Pancreas (tissue), 10 donors: ENCODE measurements at places on chromosomes 4 and X. TPM values are rescaled to one million over a fixed set of nuclear protein-coding genes. Genes with fewer than 3 reads are reported as not detected.

GRCh38 chr4:141026900-141027299 lies 106.4 kb downstream of the RNF150 start:
- DNase-seq, result no peak
- H3K4me3 ChIP-seq, result no peak overlapping the region

GRCh38 chr4:52604215-52604614 lies 54.9 kb downstream of the USP46 start:
- H3K27me3 ChIP-seq, result no peaks in the 10 kb centered on the region
- DNase-seq, result peak; percentile 7
- no peak overlapping the region for H3K4me3 ChIP-seq
- no peaks in the 10 kb centered on the region for H3K36me3 ChIP-seq
- peaks cover 4% of the 10 kb centered on the region for H3K4me1 ChIP-seq

DNA sequence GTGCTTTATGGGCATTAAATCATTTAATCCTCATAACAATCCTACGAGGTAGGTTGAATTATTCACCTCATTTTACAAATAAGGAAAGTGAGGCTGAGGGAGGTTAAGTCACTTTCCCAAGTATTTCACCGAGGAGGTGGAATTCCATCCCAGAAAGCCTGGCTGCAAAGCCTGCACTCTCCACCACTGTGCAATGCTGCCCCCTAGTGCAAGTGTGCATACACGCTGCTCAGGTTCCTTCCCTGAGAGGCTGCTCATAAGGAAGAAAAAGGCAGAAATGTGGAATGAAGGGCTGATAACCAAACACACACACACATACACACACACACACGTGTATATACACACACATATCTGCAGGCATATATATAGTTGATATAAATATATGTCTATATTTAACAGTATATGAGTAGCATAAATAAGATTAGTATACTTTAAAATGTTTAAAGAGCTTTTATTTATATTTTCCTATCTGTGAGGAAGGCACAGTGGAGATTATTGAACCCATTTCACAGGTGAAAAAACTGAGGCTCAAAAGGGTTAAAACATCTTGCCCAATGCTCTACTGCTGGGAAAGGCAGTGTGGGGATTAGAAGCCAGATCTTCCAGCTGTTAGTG lies 714.5 kb upstream of the TENM3 start:
- peaks cover 4% of the 10 kb centered on the region for H3K27me3 ChIP-seq
- H3K4me3 ChIP-seq, result no peak overlapping the region
- H3K4me1 ChIP-seq, result no peaks in the 10 kb centered on the region
- H3K27ac ChIP-seq, result no peak overlapping the region
- H3K36me3 ChIP-seq, result no peaks in the 10 kb centered on the region
- DNase-seq, result peak; percentile 68

DNA sequence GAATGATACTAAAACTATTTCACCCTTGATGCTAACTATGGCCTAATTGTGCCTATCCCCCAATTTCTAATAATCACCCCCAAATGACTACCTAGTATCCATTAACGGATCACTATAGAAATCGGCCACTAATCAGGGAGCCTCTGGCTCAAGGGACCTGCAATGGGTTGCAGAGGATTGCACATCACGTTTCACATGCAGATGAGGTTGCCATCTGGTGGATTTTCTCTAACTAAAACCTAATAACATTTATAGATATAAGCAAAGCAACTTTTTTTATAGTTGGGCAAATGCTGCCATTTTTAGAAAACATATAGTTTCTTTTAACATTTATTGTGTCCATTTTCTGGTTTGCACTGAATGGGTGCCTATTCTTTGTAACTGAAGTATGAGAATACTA lies 28.3 kb upstream of the ALG13 start:
- H3K4me3 ChIP-seq, result no peak overlapping the region
- H3K27ac ChIP-seq, result no peak overlapping the region
- H3K27me3 ChIP-seq, result no peaks in the 10 kb centered on the region
- no peaks in the 10 kb centered on the region for H3K36me3 ChIP-seq
- DNase-seq, result no peak

DNA sequence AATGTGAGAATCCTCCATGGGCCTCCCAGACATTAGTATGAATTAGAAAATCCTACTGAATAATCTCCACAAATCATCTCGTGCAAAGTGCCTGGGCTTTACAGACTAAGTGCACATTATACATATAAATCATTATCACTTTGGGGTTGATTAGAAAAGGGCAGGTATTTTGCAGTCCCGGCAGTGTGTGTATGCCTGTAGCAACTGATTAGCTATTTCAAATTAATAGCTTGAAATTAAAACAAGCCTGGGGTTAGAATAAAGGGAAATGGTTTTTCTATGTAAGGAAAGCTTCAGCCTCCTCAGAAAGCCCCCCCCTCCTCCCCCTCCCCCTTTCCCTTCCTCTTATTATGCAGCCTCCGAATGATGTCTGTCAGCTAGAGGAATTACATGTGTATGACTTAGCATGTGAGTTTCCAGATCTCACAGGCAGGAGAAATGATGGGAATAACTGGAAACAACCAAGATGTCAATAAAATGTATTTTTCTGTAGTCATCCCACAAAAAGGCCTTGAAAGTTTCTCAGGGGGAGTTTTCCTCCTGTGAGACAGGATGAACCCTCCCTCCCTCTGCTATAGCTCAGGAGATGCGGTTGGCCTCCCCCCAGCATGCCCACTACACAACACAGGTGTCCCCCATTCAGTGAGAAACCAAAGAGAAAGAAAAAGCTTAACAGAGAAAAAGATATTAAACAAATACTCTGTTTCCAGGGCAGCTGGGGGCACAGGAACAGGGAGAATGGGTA lies 41.2 kb upstream of the RASGEF1B start:
- no peaks in the 10 kb centered on the region for H3K36me3 ChIP-seq
- no peaks in the 10 kb centered on the region for H3K4me1 ChIP-seq
- no peak for DNase-seq

DNA sequence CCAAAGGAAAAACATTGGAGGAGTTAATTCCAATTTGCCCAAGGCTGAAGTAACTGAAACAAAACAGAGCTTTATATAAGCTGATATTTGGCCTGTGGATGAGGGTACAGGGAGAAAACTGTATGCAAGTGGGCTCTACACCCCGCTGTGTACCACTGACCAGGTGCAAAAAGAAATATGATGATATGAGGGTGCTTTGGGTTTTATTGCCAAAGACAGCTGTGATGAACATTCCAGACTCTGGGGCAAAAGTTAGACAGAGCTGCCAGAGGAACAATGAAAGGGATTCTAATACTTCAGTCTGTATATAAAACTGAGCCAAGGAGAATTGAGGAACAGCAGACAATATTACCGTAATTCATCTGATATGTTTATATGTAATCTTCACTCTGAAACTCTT lies 117.4 kb downstream of the MID1 start:
- H3K4me3 ChIP-seq, result no peak overlapping the region
- no peak for DNase-seq
- H3K36me3 ChIP-seq, result no peaks in the 10 kb centered on the region
- H3K27me3 ChIP-seq, result no peaks in the 10 kb centered on the region

DNA sequence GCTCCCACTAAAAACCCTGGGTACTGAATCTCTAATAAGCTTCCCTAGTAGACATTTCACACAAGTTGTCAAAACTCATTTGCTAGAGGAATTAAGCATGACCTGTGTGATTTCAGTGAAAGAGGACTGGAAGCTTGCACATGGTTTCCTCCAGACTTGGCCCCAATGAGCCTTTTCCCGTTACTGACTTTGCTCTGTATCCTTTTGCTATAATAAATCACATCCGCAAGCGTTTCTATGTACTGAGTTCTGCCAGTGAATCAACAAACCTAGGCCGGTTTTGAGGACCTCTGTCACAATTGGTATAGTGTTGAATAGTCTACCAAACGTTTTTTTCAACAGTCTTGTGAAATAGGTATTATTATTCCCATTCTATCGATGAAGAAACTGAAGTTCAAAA lies 8.2 kb downstream of the ATP11C start:
- DNase-seq, result no peak
- no peaks in the 10 kb centered on the region for H3K4me1 ChIP-seq
- H3K27ac ChIP-seq, result no peak overlapping the region
- no peaks in the 10 kb centered on the region for H3K36me3 ChIP-seq
- peaks cover 5% of the 10 kb centered on the region for H3K27me3 ChIP-seq

DNA sequence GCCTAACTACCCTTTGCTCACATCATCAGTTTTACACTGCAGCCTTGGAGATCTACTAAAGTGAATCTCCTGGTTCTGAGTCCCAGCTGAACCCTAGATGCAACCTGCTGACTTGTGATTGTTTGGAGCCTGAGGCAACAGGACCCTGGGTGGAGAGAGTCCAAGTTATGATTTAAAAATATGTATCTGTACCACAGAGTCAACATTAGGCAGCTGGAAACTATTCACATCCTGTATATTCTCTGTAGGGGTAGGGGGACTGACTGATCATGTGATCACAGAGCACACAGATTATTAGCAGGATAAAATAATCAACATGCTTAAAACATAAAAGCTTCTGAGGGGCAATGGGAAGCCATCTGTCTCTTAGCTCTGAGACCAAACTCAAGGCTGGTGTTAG lies 52.1 kb downstream of the CT47B1 start:
- H3K4me1 ChIP-seq, result no peaks in the 10 kb centered on the region
- no peak overlapping the region for H3K4me3 ChIP-seq
- no peak overlapping the region for H3K27ac ChIP-seq
- no peak for DNase-seq

DNA sequence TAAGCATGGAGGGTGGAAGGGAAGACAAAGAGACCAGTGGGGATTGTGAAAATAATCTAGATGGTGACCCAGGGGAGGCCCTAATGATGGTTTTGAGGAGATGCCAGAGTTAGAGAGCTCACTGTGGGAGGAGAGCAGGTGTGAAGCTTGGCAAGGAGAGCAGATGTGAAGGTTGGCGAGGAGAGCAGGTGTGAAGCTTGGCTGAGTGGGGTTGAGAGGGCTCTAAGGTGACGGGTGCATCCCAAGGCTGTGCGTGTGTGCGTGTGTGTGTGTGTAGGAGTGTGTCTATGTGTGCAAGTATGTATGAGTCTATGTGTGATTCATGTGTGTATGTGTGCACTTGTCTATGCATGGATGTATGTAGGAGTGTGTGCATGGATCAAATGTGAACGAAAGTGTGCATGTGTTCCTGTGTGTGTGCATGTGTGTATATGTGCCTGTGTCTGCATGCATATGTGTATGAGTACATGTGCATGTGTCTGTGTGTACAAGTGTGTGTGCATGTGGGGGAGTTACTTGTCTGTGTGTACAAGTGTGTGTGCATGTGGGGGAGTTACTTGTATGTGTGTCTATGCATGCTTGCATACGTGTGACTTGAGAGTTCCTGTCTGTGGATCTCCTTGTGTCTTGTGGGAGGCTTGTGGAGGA lies 72.0 kb downstream of the EVC start:
- no peaks in the 10 kb centered on the region for H3K36me3 ChIP-seq
- H3K27ac ChIP-seq, result no peak overlapping the region
- no peaks in the 10 kb centered on the region for H3K27me3 ChIP-seq
- no peaks in the 10 kb centered on the region for H3K4me1 ChIP-seq
- no peak overlapping the region for H3K4me3 ChIP-seq
- DNase-seq, result no peak

DNA sequence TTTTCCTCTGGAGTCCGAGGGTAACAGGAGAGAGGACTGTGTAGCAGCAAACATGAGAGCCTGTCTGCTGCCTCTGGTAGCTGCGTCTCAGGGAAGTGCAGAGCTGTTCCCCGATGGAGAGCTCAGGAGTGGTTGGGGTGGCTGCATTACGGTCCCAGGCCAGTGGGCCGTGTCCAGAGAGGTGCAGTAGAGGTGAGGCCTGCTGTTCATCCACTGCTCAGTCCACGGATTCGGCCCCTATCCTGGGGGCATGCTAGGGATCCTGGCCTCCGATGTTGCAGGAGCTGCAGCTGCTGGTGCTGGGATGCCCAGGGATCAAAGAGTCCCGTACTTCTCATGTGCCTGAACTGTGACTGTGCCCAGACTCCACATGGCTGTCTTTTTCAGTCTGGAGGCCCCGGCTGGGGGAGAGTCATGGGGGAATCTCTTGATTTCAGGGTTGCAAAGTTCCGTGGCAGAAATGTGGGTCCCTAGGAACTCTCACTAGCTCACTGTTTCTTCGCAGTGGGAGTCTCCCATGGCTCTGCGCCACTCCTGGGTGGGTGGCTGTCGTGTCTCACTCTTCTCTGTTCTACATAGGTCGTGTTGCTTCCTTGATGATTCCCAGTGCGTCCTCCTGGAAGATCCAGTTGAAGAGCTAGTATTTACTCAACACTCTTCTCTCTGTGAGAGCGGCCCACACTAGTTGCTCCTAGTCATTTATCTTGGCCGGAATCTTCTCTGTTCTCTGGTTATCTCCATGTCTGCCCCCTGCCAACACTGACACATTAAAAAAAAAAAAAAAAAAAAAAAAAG lies 109.5 kb upstream of the CENPE start:
- H3K27ac ChIP-seq, result no peak overlapping the region
- no peak overlapping the region for H3K4me3 ChIP-seq
- DNase-seq, result peak; percentile 37

- no peaks in the 10 kb centered on the region for H3K27me3 ChIP-seq
- no peak overlapping the region for H3K4me3 ChIP-seq
- H3K36me3 ChIP-seq, result no peaks in the 10 kb centered on the region
- H3K27ac ChIP-seq, result no peak overlapping the region
- no peak for DNase-seq
Observed at GRCh38 chr4:149961876-149962597, 116.2 kb upstream of the DCLK2 start.

DNA sequence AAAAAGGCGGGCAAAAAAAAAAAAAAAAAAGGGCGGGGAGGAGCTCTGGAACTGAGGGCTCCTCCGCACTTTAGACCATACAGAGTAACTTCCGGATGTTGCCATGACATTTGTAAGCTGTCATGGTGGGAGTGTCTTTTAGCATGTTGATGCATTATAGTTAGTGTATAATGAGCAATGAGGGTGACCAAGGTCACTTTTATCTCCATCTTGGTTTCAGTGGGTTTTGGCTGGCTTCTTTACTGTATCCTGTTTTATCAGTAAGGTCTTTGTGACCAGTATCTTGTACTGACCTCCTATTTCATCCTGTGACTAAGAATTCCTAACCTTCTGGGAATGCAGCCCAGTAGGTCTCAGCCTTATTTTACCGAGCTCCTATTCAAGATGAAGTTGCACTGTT lies 193.4 kb downstream of the UGT8 start:
- no peak overlapping the region for H3K4me3 ChIP-seq
- no peaks in the 10 kb centered on the region for H3K27me3 ChIP-seq
- H3K36me3 ChIP-seq, result no peaks in the 10 kb centered on the region
- DNase-seq, result no peak
- no peak overlapping the region for H3K27ac ChIP-seq

GRCh38 chr4:156516698-156517097 lies 454.9 kb downstream of the PDGFC start:
- no peaks in the 10 kb centered on the region for H3K27me3 ChIP-seq
- no peak for DNase-seq
- H3K4me1 ChIP-seq, result no peaks in the 10 kb centered on the region
- no peaks in the 10 kb centered on the region for H3K36me3 ChIP-seq
- H3K4me3 ChIP-seq, result no peak overlapping the region
- H3K27ac ChIP-seq, result no peak overlapping the region

- no peak for DNase-seq
- no peak overlapping the region for H3K27ac ChIP-seq
- no peaks in the 10 kb centered on the region for H3K27me3 ChIP-seq
- no peaks in the 10 kb centered on the region for H3K4me1 ChIP-seq
- H3K36me3 ChIP-seq, result no peaks in the 10 kb centered on the region
Observed at GRCh38 chr4:83852085-83852451, 316.2 kb downstream of the GPAT3 start.

Gene GABRG1
- total RNA-seq, result not detected

Gene KLB
- total RNA-seq, result 3.3 TPM

Gene FAT4
- 0.85 TPM for total RNA-seq

Gene STATH
- total RNA-seq, result not detected

Gene SSX2
- not detected for total RNA-seq

Gene PLAC1
- not detected for total RNA-seq

Gene GLOD5
- not detected for total RNA-seq

Gene NSUN7
- total RNA-seq, result 6.5 TPM

Gene MAGEE2
- not detected for total RNA-seq
